ENCODE measurements at places on chromosomes 13 and 19.

DNA sequence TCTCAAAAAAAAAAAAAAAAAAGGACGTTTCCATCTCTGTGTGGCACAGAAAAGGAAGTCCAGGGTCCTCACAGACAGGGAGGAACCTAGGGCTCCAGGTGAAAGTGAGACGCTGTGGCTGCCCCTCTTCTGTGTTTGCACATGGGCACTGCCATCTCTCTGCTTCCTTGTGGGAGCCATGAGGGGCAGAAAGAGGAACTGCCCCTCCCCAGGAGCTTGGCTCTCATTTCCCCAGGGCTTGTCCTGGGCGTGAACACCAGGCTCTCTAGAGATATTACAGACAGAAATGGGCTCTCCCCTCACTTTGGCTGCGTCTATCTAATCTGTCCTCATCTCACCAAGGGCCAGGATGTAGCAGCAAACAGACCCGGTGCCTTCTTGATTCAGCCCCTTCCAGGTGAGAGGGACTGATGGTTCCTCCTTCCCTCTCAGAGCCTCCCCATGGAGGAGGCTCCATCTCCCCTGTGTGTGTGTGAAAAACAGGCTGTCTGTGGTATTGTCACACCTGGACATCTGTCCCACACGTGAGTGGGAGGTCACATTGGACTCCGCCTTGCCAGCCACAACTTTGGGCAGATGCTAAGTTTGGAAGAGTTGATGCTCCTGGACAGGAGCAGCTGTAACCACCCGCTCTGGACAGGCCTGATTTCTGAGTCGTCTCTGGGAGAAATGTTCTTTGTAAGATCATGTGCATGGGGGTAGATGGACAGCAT is 840 bp upstream of the LILRA4 start:
- DNase-seq, result no peak

- DNase-seq, result no peak
Measured at GRCh38 chr19:18954094-18954493, 13.1 kb upstream of the HOMER3 start.

DNA sequence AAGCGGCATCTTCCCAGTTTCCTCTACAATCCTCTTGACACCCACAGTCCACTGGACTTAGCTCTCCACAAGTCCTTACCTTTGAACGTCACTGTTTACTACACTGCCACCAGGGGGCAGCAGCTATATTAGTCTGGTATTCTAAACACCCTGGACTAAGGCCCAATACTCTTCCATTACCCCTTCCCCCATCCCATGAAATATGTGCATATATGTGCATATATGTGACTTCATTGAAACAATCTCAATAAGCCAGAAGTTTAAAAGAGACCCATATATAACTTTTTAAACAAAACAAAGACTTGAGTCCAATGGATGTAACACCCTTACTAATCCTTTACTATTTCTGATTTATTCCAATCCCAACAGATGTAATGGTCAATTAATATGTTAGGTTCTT is 15.5 kb downstream of the GGACT start:
- DNase-seq, result peak; percentile 88

DNA sequence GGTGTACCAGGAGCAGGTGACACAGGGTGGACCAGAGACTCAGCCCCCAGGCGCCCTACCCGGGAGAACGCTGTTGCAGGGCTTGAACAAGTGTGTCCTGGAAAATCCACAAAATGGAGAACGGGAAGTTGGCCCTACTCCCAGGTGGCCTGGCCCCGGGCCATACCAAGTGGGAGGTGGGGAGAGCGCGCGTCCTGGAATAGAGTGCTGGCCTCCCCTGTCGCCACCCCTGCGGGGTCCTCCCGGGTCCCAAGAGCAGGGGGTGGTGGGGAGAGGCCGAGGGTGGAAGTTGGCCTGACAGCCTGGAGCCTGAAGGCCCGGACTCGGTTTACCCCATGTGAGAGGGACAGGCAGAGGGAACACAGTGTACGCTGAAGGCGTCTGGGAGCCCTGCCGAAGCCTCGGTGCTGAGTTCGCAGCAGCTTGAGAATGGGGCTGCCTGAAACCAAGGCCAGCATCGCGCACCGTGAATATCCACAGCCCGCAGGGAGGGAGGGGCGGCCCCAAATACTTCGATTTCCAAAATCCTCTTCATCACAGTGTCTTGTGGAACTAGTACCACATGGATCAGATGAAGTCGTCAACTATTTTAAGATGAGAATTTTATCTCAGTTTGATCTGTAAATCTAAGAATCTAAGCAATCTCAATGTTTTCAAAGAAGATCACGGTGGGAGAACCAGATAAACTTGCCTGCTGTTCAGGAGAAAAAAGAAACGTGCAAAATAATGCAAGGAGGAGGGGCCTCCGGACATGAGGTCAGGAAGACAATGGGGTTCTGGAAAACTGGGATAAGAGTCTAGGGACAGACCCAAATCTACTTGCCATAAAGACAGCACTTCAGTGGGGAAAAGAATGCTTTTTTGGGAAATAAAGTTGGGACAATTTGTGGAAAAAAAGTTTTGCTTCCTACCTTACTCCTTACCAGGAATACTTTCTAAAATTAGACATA is 10.4 kb upstream of the KLF16 start:
- no peak for DNase-seq

- no peak for DNase-seq
Measured at GRCh38 chr19:4352701-4353121, 9.3 kb downstream of the MPND start.

DNA sequence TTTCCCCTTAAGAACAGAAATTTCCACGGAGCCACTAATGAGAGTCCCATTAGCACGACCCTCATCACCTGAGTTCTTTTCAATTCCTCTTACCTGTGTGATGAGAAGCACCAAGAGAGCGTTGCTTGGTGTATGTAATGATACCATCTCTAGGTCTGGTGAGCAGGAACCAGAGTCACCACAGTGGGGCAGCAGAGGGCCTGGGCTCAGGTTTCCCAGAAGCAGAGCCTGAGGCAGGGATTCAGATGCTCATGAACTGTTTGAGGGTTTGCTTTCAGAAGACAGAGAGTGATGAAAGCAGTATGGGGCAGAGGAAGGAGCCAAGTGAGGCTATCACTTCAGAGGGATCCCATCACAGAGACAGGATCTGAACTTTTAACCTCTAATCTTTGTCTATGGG is 3.1 kb upstream of the PTPRH start:
- DNase-seq, result no peak

DNA sequence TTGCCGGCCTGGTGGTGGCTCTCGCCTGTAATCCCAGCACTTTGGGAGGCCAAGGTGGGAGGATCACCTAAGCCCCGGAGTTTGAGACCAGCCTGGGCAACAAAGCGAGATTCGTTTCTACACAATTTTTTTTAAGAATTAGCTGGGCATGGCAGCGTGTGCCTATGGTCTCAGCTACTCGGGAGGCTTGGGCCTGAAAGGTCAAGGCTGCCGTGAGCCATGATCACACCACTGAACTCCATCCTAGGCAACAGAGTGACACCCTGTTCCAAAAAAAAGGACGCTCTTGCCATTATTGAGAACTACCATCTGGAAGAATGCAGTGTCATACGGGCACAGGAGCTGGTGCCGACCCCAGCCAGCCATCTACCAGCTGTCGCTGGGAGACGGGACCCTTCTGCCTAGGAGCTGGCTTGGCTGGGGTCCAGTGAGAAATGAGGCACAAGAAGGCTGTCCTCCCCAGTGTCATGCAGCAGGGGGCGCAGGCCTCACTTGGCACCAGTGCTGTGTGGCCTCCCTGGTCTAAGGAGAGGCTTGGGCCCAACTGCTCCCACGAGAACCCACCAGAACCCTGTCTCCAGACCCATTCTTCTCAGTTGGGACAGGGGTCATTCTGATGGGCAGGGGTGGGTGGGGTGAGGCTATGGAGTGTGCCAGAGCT is 12.2 kb upstream of the RELB start:
- DNase-seq, result peak; percentile 48

- DNase-seq, result peak; percentile 40
Measured at GRCh38 chr19:12946092-12946721, 545 bp downstream of the RAD23A start.

DNA sequence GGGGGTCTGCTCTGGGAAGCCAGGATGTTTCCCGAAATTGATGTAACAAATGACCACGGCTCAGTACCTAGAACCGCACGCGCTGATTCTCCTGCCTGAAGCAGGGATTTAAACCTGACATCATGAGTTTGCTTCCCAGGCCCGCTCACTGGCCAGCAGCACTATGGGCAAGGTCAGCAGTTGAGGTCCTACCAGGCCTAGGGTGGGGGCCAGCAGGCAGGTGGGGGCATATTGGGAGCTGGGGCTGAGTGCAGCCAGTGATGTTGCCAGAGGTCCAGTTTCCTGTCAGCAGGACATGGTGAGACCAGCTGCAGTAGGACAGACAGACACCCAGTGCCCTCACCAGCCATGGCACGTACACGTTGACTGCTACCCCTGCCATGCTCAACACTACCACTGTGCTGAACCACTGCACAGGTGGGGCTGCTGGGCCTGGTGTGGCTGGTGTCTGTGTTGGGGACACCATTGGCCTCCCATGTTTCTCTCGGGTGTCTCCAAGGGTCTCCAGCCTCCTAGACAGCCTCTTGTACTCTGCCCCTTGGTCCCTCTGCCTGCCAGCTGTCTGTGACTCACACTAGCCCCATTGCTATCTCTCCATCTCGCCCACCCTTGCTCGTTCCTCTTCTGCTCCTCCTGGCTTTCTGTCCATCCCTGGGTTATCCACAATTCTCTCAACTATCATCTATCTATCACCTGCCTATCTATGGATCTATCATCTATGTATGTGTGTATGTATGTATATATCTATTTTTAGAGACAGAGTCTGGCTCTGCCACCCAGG is 1.1 kb upstream of the C19orf85 start:
- DNase-seq, result no peak

- DNase-seq, result no peak
Measured at GRCh38 chr13:69287050-69287698, 820.5 kb upstream of the ATXN8OS start.

- DNase-seq, result no peak
Measured at GRCh38 chr13:49602005-49602404, 16.6 kb upstream of the RCBTB1 start.

DNA sequence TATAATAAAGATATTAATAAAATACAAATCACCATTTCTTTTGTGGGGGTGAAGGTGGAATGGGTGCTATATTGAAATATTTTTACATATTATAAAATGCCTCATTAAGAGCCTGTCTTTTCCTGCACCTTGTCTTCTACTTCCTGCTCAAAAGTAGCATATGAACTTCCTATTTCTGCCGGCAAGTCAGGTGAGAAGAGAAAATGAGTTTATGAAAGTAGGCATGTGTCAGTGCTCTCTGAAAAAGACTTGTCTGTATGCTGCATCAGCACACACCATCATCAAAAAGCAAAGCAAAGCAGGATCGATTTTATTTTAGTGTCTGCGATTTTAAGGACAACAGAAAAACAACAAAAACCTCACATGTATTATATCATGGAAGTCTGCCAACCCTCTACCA is 114.2 kb downstream of the RAP2A start:
- no peak for DNase-seq
